ENCODE measurements at places on chromosomes 12 and 14.

GRCh38 chr12:38154096-38155019, 162.2 kb upstream of the ALG10B start:
- no peak for DNase-seq

- DNase-seq = no peak
These were observed 45.7 kb downstream of the SPATS2 start for GRCh38 chr12:49413010-49413409.

DNA sequence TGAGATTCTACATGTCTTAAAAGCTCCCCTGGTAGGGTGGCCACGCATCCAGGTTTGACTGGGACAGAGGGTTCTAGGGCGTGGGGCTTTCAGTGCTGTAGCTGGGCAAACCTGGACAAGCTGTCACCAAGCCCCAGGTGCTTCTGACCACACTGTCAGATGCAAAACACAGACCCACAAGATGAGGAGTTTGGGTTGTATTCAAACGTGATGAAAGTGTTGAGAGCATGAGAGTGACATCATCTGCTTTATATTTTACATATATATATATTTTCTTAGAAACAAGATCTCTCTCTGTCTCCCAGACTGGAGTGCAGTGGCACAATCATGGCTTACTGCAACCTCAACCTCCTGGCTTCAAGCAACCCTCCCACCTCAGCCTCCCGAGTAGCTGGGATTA, 210.1 kb downstream of the DPF3 start:
- DNase-seq = no peak

GRCh38 chr14:81330619-81331122, 69.5 kb downstream of the STON2 start:
- DNase-seq = no peak

- DNase-seq = no peak
These were observed 257.9 kb upstream of the FOXN3 start for GRCh38 chr14:89674936-89675335.

DNA sequence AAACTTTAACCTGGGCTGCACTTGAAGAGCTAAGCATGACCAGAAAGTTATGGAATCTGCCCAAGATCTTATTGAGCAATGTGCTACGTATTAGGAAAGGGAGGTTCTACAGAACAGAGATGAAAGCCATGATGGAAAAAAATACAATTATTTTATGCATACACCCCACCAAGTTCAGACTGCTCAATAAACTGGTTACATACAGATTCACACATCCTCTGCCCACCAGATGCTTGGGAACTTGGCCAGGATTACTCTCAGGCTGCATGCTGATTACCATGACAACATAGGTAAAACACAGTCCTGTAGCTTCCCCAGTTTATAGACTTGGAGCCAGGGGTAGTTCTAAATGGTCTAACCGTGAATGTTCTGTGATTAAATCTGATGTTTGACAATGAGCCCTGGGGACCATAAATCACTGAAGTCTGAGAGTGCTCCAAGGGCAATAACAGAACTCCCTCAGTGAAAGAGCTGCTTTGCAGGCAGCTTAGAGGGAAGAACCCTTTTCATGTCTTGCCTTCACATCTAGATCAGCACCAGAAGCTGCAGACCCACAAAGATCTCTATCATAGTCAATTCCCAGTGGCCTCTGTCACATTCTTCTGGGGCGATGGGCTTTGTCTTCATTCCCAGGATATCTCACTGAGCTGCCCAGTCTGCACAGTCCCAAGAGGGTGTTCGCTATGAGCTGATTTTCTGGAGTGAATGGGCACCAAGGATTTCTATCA, 232.2 kb downstream of the EMP1 start:
- DNase-seq = no peak

DNA sequence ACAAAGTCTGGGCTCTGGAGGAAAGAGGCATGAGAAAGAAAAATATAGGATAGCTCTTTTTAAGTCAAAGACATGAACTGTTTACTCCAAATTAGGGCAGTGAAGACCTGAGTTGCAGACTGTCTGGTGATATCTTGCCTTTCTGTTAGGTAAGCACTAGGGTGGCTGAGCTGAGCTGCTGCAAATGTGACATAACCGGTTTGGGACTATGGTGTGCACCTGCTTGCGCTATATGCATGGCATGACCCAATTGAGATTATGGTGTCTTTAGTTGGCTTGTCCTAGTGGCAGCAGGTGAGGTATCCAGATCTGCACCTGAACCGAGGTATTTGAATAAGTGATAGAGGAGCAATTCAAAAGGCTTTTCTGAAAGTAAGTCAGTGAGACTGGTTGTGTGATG, 345.6 kb downstream of the APAF1 start:
- no peak for DNase-seq

DNA sequence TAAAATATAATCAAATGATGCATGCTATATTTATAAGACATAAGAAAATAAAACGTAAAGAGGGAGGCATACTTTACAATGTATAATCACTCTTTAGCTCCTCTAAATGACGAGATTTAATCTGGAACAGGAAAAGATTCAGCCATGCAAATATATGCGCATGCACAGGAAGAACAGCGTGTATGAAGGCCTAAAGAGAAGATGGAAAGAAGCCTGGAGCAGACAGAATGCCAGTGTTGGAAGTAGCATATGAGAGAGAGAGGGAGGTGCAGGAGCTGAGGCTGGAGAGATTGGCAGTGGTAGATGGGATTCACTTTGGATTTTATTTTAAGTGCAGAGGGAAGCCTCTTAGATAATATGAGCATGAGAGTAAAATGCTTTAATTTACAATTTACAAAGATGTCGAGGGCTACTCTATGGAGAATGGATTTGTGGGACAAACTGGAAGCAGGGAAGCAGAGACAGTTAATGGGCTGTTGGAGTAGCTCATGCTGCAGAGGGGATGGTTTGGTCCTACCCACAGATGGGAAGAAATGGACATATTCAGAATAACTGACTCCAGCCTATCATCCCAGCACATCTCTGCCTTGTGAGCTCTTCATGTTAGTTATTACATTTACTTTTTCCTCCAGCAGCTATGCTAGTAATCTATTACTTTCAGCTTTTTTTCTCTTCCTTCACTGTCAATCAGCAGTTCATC, 411.1 kb downstream of the TMTC2 start:
- DNase-seq = no peak

GRCh38 chr14:91366749-91367148, 50.9 kb downstream of the CCDC88C start:
- DNase-seq = no peak

- no peak for DNase-seq
These were observed 111.6 kb downstream of the RIN3 start for GRCh38 chr14:92625213-92625612.

DNA sequence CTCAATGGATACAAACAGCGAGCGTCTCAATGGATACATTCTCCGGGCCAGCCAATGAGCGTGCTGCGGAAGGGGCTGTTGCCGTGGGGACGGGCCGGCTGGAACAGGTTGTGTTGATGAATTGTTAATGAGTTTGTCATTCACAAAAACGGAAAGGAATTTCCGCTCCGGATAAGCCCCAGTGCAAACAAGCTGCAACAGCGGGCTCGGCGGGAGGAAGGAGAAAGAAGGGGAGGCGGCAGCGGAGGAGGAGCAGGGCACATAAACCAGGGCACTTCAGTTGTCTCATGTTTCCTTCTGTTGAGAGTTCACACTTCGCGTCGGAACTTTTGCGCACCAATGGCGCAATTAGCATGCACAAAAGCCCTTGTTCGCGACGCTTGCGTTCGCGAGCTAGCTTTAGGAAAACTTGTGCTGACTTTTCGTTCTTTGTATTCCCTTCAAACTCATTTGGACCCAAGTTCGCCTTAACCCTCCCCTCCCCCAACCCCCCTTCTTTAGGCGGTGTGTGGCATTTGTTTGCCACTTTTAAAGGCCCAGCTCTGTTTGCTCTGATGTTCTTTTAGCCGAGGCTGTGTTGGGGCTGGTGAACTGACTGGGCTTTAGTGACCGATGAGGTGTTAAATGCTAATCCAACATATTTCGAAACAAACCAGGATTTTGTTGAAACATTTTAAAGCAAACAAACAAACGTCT, at the start of gene DUSP6:
TSS of gene DUSP6 (minus strand) at position 10 of the 696 bp plus-strand sequence. CDS start 462 bp downstream, outside the sequence.
- DNase-seq = peak; percentile 96

DNA sequence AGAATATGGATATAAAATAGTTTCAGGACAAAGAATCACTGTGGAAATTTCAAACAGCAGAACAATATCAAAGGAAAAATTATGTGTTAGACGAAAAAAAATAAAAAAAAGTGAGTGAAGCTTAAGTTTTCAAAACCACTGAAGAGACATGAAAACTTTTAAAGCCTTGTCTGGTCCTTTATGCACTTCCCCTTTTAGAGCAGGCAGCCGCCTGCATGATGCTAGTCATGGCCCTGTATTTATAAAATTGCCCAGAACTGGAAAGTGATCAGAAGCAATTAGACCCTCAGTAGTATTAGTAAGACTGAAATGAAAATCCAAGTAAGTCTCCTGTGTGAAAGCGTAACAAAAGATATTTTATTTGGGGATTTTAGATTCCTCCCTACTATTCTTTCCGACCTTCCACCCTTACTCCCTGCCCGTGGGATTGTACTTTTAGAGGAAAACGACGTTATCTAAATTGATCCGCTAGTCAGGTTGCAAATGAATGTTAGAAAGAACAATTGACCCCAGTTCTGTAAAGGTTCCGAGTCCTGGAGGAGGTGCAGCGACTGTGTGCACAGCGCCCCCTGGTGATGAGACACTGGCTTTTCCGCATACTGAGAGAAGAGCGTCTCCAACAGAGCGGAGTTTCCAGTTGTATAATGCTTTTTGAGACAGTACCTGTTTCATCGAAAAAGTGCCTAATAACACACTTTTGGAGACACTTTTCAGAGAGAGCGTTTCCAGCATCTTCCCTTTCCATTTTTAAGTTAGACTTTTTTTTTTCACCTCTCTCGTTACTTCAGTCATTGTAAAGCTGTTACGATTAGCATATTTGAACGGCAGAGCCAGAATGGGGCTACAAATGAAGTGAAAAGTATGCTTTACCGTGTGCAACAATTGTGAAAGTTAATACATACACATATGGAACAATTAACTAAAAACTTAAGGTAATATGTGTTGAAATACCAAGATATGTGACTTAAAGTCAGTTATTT, 12.4 kb downstream of the MGST1 start:
- peak; percentile 70 for DNase-seq

- no peak for DNase-seq
These were observed 30.8 kb downstream of the TMTC3 start for GRCh38 chr12:88172844-88173407.

GRCh38 chr14:77024171-77024691, 4.3 kb downstream of the IRF2BPL start:
- no peak for DNase-seq

GRCh38 chr14:97120611-97121031, 323.4 kb downstream of the VRK1 start:
- DNase-seq = no peak

GRCh38 chr14:69614592-69614991, 3.2 kb downstream of the SUSD6 start:
- peak; percentile 41 for DNase-seq

DNA sequence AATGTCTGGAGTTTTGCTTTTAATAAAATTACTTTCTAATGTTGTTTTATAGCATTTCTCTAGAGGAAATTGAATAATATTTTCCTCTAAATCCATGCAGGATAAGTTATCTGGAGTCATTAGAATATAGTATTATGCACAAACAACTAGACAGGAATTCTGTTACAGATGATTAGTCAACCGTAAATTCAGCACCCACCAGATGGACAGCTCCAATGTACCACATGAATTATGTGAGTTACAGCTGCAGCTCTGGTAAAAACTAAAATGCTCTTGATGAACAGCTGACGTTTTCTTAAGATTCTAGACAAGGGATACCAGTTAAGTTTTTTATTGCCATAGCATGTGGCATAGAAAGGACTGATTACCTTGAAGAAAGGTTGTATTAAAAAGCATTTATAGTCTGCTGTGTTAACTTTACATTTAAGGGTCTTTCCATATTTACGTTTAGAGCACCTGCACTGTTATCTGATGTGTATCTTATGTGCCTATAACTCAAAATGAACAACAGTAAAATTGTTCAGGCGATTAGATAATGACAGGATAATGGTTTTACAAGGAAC, 321.4 kb upstream of the LRFN5 start:
- DNase-seq = peak; percentile 9

GRCh38 chr14:100325231-100325632, 2.1 kb downstream of the SLC25A47 start:
- no peak for DNase-seq

DNA sequence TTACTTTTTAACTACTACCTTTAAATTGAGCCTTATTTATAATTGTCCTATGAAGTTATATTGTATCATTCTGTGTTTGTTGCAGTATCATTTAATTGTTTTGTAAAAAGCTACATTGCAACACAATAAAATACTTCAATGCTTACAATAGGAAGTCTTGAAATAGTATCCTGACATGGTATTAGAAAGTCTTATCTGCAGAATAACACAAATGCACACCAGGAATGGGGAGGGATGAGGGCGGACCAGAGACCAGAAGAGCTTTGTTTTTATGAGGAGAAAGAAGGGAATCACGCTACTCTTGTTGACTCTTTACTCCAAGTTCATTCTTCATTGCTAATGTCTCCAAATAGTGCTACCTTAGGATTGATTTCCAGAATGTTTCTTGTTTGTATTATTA, 120.2 kb downstream of the MON2 start:
- DNase-seq = no peak

GRCh38 chr12:59861635-59862034, 265.8 kb downstream of the SLC16A7 start:
- no peak for DNase-seq

GRCh38 chr14:52026901-52027300, 37.6 kb downstream of the RTRAF start:
- no peak for DNase-seq

GRCh38 chr12:73057428-73057827, 785.3 kb downstream of the TRHDE start:
- no peak for DNase-seq

- no peak for DNase-seq
These were observed 1.7 kb downstream of the HOXC12 start for GRCh38 chr12:53956251-53956887.

- DNase-seq = no peak
These were observed 301.7 kb upstream of the SFSWAP start for GRCh38 chr12:131409211-131409610.

GRCh38 chr12:532908-533565, 73.3 kb downstream of the B4GALNT3 start:
- DNase-seq = no peak

- no peak for DNase-seq
These were observed 144.7 kb downstream of the KTN1 start for GRCh38 chr14:55724736-55725135.

GRCh38 chr14:78310272-78310671, 140.1 kb downstream of the NRXN3 start:
- DNase-seq = no peak

GRCh38 chr14:23183479-23183878, at the start of gene SLC7A8:
Gene SLC7A8 (minus strand): TSS chr14:23183660. CDS start chr14:23182914, 746 bp downstream.
- DNase-seq = no peak

GRCh38 chr14:32494609-32495434, 165.7 kb downstream of the AKAP6 start:
- no peak for DNase-seq

GRCh38 chr12:119802472-119802871, 74.6 kb downstream of the CIT start:
- DNase-seq = no peak

GRCh38 chr12:16148938-16149337, 128.5 kb downstream of the SLC15A5 start:
- peak; percentile 14 for DNase-seq
